ENCODE measurements at places on chromosomes 12 and 14.

DNA sequence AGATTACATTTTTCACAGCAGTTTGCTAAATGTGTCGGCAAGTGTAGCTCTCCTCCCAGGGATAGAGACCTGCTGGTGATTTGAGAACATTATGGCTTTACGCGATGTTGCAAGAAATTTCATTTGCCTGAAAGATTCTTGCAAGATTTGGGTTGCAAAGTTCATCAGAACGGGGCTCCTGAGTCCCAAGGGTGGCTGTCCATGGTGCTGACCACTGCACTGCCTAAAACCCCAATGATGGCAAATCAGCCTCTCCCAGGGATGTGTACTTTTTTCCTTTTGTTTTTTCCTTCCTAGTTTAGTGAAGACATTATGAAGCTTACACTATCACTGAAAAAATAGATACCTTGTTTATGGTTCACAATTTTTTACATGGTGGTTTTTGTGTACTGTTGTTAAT is 85.4 kb downstream of the WSCD2 start:
- DNase-seq = peak; percentile 56

GRCh38 chr12:93098077-93098476 is 169.0 kb upstream of the EEA1 start:
- DNase-seq = peak; percentile 79

GRCh38 chr14:93267149-93267711 is 60.2 kb downstream of the UBR7 start:
- no peak for DNase-seq

- no peak for DNase-seq
Observed at GRCh38 chr14:94322648-94323570, at the start of gene SERPINA6. SERPINA6 (minus strand) TSS chr14:94323336; CDS start chr14:94314648, 8,688 bp downstream.

GRCh38 chr12:47837190-47838171 is 17.8 kb upstream of the HDAC7 start:
- peak; percentile 78 for DNase-seq

GRCh38 chr12:48580831-48581230 is 11.0 kb upstream of the LALBA start:
- no peak for DNase-seq

DNA sequence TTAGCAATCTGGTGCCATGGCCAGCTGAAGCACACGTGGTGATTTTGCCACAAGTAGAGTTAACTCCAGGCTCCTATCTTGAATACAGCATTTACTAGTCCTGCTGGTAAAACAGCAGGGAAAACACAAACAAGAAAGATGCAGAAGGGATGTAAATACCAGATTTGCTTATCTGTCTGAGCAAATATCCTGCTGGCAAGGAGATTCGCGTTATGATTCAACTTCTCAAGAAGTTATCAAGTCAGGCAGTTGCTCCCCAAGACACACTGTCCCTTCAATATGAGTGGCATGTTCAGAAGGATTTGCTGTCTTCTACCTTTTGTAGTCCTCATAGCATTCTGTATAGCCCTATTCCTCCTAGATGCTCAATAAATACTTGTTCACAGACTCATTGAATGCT is 171.2 kb upstream of the EGLN3 start:
- DNase-seq = no peak

DNA sequence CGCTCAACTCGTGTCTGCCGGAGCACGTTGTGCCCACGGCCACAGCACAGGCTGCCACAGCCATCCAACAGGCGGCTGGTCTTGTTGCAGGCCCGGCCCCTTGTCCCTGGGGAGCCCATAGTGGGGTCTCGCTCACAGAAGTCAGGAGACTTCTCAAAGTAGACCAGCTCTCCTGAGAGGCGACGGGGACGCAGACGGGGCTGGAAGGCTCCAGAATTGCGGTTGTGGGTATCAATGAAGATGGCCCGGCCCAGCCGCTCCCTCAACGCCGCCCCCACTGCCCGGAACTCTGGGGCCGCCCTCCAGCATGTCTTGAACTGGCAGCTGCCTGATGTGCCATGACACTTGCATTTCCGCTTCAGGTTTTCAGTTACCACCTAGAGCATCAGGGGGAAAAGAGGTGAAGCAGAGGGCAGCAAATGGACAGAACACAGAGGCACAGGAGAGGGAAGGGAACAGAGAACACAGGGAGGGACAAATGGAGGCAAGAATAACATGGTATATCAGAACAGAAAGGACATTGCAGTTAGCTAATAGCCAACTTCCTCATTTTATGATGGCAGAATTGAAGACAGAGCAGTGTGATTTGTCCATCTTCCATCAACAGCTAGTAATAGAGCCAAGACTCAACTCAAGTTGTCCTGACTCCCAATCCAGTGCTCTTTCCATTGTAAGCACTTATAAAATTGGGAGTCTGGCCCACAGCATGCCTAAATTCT is 5.2 kb downstream of the WNT10B start:
- DNase-seq = no peak

DNA sequence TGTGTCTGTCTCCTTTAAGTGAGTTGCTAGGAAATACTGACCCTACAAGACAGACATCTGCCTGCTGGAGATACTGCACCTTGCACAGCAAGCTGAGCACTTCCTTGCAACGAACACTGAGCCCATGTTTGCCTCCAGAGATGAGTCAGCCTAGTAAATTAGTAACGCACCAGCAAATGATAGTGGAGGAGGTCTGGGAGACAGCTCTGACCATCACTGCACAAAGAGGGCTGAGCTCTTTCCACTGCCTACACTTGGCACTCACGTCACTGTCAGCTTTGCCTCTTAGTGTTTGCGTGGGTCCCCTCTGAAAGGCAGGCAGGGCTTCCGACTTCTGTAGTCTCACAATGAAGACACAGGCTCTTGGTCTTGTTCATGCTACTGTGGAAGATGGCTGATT is 109.0 kb downstream of the APAF1 start:
- no peak for DNase-seq

GRCh38 chr12:86137936-86138335 is 118.3 kb downstream of the MGAT4C start:
- no peak for DNase-seq

- no peak for DNase-seq
Observed at GRCh38 chr14:58098507-58098906, 53.5 kb downstream of the ARMH4 start.

DNA sequence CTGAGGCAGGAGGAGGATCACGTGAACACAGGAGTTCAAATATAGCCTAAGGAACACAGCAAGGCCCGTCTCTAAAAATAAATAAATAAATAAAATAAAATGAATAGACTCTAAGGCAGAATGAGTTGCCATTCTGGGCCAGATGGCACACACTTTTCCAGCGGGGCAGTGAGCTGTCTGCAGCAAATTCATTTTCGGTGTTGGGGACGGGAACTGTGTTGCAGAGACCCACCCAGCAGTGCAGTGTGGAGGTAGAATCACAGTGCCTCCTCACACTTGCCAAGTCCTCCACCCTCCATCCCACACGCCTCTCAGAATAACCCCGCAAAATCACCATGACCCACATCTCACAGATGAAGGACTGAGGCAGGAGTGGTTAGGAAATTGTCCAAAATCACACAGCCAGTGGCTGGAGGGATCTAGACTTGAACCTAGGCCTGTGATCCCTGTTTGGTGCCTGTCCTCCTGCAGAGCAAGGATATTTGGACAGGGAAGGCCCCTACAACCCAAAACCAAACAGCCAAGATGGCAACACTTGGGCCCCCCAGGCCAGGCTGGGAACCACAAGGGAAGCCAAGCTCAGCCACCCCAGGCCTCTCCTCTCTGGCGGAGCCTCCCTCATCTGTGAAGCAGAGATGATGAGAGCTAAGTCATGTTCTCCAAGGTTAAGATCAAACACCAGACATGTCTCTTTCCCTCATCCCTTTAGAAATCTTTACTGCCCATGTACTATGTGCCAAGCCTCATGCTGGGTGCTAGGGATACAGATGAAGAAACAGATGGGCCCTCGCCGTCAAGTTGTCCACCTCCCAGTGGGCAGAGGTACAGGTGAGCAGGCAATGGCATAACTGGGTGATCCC is 152.7 kb downstream of the DPF3 start:
- DNase-seq = no peak

DNA sequence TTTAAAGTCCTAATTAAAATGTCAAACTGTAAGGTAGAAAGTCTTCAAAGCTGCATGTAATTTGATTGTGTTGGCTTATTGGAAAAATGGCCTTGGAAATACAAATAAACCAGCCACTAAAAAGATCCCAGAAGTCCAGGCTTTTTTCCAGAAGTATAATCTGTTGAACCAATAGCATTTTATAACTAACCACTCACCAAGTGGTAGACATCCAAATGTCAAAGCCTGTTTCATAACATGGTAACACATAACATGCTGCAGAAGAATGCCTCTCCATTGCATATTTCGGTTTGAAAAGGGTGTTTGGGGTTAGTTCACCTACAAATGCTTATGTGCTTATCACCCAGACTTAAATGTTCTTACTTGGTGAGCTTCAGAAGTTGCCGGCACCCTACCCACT is 183.7 kb upstream of the DIO2 start:
- no peak for DNase-seq

DNA sequence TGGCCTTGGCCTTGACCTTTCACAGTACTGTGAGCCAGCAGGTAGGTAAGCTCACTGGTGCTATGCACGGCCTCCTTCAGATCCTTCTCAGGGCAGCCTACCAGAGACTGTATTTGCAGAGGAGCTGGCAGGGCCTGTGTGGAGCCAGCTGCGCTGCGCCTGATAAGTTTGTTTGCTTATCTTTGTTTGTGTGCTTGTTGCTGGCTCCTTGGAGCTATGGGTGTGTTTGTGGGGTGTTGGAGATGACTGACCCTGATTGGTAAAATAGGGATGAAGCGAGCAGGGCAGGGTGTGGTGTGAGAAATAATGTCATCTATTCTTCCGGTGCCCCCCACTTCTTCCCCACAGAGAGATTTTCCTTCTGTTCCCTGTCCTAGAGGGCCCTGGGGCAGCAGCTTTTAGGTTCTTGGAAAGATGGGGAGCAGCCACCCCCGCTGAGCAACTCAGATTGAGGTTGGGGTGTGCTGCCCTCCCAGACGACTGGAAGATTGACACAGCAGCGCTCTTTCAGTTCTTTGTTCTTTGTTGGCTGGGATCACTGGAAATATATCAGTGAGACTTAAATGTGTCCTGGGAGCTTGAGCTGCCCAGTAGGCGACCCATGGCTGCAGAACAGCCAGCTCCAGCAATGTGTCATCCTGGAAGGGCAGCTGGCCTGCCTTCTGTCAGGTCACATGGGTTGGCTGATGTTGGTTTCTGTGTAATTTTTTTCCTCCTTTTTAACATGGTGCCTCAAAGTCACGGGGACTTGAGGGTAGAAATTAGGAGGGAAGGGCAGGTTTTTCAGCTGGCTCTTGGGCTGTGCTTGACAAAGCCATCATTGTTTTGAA is 19.6 kb downstream of the MLXIP start:
- DNase-seq = no peak

DNA sequence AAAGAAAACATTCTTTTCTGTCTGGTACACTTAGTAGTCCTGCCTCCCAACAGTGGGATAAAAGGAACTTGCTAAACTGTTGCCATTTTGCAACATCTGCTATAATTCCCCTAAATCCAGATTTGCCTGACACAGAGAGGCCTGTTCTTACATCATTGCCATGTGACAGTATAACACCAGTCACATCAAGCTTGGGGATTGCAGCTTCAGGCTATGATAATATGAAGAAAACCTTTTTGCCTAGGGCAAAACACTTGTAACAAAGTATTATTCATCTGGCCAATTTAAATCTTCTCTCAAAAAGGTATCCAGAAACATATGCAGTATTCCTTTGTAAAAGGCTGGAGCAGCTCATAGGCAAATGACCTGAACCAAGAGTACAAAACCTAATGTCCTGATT is 80.9 kb upstream of the OTX2 start:
- DNase-seq = no peak

DNA sequence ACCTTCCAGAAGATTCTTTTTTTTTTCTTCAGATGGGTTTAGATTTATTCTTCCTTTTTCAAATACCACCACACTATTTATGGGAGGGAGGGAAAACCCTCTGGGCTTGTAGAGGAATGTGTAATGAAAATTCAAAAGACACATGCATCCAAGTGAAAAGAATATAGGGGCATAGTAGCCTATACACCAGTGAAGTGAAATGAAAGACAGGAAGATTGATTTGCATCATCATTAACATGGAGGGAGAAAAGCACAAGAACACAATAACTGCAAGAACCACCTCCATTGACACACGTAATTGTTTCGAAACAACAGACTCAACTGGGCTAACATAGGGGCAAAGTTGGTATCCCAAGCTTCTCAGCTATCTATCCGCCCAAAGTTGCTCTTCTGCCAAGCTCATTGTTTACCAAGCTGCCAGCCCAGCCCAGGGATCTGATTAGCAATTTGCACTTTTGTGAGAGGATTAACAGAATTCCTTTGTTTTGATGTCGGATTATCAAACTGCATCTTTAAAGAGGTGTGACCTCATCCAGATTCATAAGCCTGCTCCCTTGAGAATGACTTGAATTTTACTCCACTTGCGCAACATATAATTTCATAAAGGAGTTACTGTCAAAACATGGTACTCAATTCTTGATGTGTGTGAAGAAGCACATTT is 430.5 kb upstream of the SOX5 start:
- no peak for DNase-seq

DNA sequence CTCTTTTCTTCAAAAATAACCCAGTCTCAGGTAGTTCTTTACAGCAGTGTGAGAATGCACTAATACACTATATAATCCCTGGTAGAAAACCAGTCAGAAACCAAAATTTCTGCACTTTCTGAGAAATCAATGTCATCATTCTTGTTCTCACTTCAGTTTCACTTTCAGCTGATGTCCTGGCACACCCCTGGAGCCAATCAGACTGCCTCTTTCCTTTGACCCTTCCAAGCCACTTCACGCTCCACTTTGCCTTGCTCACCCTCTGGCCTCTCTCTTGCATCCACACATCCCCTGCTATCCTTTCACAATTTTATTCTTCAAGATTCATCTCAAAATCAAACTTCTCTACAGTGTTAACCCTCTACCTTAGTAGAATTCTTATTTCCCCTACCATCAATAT is 181.1 kb downstream of the ASCL1 start:
- no peak for DNase-seq

- DNase-seq = no peak
Observed at GRCh38 chr12:27566159-27566558, 42.2 kb downstream of the PPFIBP1 start.

DNA sequence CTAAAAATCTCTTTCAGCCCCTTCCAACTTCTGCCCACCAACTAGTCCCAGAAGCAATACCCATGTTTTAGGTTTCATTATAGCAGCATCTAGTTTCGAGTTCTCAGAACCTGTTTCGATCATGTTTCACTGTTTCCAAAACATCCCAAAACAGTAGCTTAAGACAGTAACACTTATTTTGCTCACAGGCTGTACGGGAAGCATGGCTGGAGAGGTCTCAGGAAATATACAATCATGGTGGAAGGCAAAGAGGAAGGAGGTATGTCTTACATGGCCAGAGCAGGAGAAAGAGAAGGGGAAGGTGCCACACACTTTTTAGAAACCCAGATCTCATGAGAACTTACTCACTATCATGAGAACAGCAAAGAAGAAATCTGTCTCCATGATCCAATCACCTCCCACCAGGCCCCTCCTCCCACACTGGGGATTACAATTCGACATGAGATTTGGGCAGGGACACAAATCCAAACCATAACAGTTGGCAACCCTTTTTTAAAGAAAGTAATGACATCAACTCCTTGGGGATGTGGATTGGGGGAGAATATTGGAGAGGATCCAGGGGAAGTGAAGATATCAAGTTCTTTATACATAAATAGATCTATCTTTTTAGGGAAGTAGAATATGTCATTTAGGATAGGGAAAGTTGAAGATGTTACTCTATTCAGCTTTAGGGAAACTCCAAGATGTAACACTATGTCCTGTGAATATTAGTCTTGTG is 269.9 kb upstream of the PLEKHG7 start:
- DNase-seq = no peak

- no peak for DNase-seq
Observed at GRCh38 chr14:35378425-35379233, 25.9 kb downstream of the NFKBIA start.

- no peak for DNase-seq
Observed at GRCh38 chr12:114339626-114340025, 66.3 kb downstream of the TBX5 start.
